Neuronal stem cell (in vitro differentiated cells): ENCODE measurements at places on chromosomes 16 and 17.

GRCh38 chr17:35433075-35433894 lies 985 bp upstream of the SLFN12 start:
- no peaks in the 10 kb centered on the region for H3K27me3 ChIP-seq
- peak; percentile 68 for DNase-seq
- peaks cover 9% of the 10 kb centered on the region for H3K4me1 ChIP-seq
- H3K27ac ChIP-seq, result peak overlapping the region; percentile 93

GRCh38 chr16:88695753-88696152 lies 9.4 kb upstream of the SNAI3 start:
- DNase-seq, result no peak
- H3K27me3 ChIP-seq, result peaks cover 18% of the 10 kb centered on the region
- H3K4me1 ChIP-seq, result no peaks in the 10 kb centered on the region
- no peak overlapping the region for H3K4me3 ChIP-seq
- peaks cover 15% of the 10 kb centered on the region for H3K36me3 ChIP-seq
- no peak overlapping the region for H3K27ac ChIP-seq

GRCh38 chr16:9060225-9060624 lies 31.2 kb upstream of the HAPSTR1 start:
- no peaks in the 10 kb centered on the region for H3K4me1 ChIP-seq
- no peaks in the 10 kb centered on the region for H3K27me3 ChIP-seq
- no peak overlapping the region for H3K27ac ChIP-seq
- no peak overlapping the region for H3K4me3 ChIP-seq
- no peaks in the 10 kb centered on the region for H3K36me3 ChIP-seq

GRCh38 chr16:78972986-78973385 lies 627.6 kb downstream of the MAF start:
- H3K4me1 ChIP-seq, result peaks cover 4% of the 10 kb centered on the region
- H3K36me3 ChIP-seq, result no peaks in the 10 kb centered on the region
- H3K27me3 ChIP-seq, result no peaks in the 10 kb centered on the region

DNA sequence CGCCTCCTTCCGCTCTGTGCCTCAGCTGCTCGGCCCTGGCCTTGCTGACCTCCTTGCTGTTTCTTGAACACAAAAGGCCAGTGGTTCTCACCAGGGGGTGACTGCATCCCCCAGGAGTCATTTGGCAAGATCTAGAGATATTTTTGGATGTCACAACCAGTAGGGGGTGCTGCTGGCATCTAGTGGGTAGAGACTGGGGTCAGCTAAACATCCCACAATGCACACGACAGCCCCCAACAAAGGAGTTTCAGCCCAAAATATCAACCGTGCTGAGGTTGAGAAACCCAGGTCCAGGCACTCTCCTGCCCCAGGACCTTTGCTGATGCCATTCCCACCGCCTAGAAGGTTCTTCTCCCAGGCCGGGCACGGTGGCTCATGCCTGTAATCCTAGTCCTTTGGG lies 39.7 kb downstream of the ABCC6 start:
- no peak overlapping the region for H3K4me3 ChIP-seq
- no peaks in the 10 kb centered on the region for H3K36me3 ChIP-seq
- no peaks in the 10 kb centered on the region for H3K27me3 ChIP-seq
- no peak for DNase-seq
- H3K27ac ChIP-seq, result no peak overlapping the region
- peaks cover 5% of the 10 kb centered on the region for H3K4me1 ChIP-seq

GRCh38 chr17:17711641-17712162 lies 30.4 kb downstream of the RAI1 start:
- DNase-seq, result no peak
- peaks cover 4% of the 10 kb centered on the region for H3K36me3 ChIP-seq
- H3K4me1 ChIP-seq, result peaks cover 33% of the 10 kb centered on the region
- H3K27ac ChIP-seq, result peak overlapping the region; percentile 66
- H3K27me3 ChIP-seq, result no peaks in the 10 kb centered on the region
- H3K4me3 ChIP-seq, result no peak overlapping the region

DNA sequence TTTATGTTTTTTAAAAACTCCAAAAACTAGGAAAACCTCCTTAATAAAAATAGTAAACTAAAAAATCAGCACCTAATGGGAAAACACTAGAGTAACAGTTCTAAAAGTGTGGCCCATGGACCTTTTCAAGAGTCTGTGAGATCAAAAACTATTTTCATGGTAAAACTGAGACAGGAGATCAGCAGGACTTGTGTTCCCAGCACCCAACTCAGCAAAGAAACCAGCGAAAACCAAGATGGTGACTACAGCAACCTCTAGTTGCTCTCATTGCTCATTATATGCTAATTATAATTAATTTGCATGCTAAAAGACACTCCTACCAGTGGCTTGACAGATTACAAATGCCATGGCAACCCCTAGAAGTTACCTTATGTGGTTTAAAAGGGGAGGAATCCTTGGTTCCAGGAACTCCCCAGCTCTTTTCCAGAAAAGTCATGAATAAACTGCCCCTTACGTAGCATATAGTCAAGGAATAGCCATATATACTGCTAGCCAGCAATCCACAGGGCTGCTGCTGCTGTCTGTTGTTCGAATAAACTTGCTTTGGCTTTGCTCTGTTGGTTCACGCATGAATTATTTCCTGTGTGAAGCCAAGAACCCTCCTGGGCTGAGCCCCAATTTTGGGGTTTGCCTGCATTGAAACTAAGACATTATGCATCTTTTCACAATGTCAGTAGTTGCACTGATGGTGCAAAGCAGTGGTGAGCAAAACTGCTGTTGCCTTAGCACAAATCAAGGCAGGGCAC lies 12.4 kb downstream of the CMTR2 start:
- DNase-seq, result no peak
- no peak overlapping the region for H3K4me3 ChIP-seq
- no peaks in the 10 kb centered on the region for H3K27me3 ChIP-seq
- H3K27ac ChIP-seq, result no peak overlapping the region
